Stimulated activated CD4-positive, alpha-beta T cell treated with anti-CD3 and anti-CD28 coated beads, TNF-alpha, amount 100 ng/mL, for 1 hour (primary cell): ENCODE measurements at places on chromosomes 5 and 9.

DNA sequence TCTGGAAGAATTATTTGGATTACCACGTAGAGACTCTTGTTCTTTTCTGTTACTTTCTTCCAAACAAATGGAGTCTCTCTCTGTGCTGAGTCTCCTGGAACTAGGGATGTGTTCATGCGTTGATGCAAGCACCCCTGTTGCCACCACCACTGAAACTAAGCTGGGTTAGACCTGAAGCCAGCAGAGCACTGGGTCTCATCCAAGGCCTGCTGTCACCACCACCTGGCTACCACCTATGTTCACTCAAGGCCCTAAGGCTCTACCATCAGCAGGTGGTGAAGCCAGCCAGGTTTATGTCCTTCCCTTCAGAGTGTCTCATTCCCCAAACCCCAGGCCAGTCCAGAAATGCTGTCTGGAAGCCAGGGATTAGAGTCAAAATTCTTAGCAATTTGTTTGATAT, 13.3 kb downstream of the RIC1 start:
- no peak for DNase-seq

GRCh38 chr9:137785704-137786161, 91.8 kb upstream of the CACNA1B start:
- no peak for DNase-seq

- DNase-seq, result no peak
Measured at GRCh38 chr5:138336952-138337684, 948 bp upstream of the FAM53C start.

GRCh38 chr5:34736445-34737115, 80.5 kb downstream of the RAI14 start:
- no peak for DNase-seq

GRCh38 chr9:114231719-114232449, 76.5 kb downstream of the COL27A1 start:
- DNase-seq, result no peak

DNA sequence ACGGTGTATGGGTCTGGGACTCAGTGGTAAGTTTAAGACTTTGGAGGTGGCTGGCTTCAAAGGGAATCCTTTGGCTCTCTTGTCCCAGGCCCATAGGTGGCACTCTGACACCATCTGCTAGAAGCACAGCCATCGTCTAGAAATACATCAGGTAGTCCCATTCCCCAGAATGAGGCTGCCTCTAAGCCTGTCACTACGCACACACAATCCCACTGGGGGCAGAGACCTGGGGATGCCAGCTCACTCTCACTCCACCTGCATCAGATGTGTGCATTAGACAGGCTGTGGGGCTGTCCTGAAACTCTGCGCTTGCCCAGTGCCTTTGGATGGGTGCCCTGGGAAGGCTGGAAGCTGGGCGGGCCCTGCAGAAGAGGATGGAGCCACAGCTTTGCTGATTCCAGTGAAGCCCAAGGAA, 127.5 kb upstream of the PANK3 start:
- DNase-seq, result no peak

DNA sequence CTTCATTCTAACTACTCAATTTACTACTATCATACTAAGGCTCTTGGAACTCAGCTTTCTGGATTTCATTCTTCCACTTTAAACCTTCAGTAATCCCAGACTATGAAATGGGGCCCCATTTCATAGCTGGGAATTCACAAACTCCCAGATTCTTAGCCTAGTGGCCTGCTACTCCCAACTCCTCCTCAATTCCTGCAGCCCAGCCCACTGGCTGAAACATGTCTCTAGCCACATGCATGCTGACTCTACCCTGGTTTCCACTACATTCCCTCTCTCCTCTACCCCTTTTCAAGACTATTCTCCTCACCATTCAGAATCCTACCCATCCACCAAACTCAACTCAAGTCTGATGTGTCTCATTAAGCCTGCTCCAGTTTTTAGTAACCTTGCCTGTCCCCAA, 370.6 kb downstream of the BNC2 start:
- DNase-seq, result no peak

DNA sequence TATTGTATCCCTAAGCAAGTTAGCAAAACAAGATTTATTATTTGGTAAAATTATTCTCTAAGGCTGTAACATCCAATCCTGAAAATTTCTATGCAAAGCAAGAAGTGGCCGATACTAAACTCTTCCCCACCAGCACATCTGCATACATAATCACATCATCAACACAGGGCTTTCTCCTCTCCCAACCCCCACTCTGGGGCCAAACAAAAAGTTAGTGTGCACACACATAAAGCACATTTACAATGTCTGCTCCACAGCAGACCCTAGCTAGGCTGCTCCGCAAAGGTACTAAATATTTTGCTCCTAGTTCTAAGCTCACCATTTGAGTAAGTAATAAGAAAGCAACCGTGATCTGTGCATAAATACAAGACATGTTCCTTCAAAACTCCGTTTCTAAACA, 3.6 kb downstream of the RNF130 start:
- DNase-seq, result no peak

- no peak for DNase-seq
Measured at GRCh38 chr9:94256007-94256406, 3.1 kb upstream of the ZNF169 start.

DNA sequence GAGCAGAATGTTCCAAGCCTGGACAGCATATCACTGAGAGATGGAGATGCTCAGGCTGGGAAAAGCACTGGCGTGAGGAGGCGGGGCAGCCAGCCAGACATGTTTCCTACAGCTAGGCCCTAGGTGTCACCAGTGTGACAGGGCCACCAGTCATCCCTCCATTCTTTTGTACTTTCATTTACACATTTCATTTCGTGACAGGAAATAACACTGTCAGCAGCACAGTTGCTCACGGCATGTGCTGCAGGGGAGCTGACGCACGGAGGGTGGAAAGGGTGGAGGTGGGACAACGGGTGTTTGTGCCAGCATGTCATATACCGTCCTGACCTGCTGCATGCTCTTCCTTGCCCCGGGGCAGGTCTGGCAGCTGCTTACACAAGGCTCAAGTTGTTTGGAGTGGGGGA, 14.8 kb upstream of the CEMIP2 start:
- DNase-seq, result peak; percentile 64

DNA sequence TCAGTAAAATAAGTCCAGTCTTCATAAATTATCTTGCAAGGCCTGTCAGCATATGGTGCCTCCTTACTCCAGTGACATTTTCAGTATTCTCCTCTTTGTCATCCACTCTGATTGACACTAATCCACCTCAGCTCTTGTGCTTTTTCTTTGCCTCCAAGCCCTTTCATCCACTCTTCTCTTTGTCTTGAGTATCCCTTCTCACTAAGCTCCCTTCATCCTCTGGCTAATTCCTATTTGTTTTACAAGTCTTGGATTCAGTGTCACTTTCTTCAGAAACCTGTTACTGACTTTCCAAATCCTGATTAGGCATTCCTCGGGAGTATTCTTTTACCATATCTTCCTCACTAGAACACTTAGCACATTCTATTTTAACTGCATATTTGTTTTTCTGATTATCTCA, 100.6 kb upstream of the VCAN start:
- no peak for DNase-seq

DNA sequence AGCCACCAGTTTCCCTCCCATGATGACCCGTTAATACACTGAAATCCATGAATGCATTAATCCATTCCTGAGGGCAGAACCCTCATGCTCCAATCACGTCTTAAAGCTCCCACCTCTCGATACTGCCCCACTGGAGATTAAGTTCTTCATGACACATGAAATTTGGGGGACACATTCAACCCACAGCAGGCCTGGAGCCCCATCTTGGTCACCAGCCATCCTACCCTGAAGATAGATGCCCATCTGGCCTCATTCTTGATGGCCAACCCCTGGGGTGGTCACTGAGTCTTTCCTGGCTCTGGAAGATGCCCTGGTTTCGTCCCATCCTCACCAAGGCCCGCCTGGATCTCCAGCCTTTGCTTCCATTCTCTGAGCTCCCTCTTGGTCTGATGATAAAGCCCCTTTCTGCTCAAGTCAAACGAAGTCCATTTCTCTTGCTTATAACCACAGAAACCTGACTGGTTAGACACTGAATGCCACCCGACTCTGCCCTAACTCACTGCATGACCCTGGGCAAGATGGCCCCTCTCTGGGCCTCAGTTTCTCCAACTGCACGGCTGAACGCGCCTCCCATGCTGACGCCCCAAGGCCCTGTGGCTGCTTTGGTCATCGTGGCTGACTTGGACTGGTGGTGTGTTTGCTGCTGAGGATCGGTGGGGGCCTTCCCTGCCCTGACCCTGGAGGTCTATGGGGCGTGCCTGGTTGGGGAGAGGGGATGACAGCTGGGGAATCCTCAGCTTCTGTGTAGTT, 138.4 kb upstream of the IER5L start:
- no peak for DNase-seq

DNA sequence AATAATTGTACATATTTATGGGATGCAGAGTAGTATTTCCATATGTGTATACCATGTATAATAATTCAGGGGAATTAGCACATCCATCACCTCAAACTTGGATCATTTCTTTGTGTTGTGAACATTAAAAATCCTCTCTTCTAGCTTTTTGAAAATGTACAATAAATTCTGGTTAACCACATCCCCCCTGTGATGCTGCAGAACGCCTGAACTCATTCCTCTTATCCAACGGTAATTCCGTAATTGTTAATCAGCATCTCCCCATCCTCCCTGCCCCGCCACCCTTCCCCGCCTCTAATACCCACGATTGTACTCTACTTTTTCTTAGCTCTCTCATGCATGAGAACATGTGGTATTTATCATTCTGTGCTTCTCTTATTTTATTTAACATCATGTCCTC, 127.7 kb upstream of the ANKRD55 start:
- no peak for DNase-seq

DNA sequence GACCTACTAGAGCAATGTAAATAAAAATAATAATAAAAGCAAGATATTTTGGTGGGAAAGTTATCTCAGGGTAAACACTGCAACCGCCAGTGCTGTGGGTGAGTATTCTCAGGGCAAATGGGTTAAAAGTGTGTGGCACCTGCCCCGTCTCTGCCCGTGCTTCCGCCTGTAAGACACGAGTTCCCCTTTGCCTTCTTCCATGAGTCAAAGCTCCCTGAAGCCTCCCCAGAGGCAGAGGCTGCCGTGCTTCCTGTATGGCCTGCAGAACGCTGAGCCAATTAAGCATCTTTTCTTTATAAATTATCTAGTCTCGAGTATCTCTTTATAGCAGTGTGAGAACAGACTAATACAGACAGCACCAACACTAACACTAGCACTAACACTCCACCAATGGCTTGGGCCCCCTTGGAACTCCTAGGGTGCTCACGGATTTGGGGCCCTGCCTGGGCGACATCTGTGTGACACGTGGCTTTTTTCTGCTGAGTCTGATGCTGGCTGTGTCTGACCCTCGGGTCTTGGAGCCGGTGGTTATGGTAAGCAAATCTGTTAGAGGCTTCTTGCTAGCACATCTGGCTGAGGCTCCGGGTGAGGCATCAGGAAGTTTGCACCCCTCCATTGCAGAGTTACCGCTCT, 10.6 kb downstream of the PLEKHG4B start:
- no peak for DNase-seq

GRCh38 chr9:23682891-23683431, 143.1 kb downstream of the ELAVL2 start:
- no peak for DNase-seq

DNA sequence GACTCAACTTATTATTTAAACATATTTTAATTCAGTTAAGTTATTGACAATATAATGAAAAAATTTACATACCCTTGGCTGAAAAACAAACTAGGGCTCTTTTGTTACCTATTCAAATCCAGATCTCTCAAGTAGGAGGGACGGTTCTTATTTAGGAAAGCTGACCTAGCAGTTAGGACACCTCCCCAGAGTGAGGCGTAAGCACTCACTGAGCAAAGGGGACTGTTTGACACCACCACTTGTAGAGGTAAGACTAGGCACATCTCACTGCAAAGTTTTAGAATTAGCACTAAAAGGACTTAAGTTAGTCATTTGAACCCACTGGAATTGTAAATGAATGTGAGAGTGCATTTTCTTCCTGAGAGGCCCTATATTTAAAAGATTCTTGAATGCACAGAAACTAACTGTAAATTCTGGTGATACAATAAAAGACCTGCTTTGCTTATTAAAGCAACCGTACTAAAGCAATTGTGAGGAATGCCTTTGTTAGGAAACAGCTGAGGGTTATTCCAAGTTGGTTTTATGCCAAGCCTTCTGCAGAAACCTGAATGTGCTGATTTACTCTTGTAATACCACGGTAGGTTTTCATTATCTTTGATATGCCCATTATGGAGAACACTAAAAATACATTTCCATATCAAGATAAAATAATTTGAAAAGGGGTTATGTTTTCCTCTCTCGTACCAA, 16.2 kb downstream of the HACD4 start:
- no peak for DNase-seq

DNA sequence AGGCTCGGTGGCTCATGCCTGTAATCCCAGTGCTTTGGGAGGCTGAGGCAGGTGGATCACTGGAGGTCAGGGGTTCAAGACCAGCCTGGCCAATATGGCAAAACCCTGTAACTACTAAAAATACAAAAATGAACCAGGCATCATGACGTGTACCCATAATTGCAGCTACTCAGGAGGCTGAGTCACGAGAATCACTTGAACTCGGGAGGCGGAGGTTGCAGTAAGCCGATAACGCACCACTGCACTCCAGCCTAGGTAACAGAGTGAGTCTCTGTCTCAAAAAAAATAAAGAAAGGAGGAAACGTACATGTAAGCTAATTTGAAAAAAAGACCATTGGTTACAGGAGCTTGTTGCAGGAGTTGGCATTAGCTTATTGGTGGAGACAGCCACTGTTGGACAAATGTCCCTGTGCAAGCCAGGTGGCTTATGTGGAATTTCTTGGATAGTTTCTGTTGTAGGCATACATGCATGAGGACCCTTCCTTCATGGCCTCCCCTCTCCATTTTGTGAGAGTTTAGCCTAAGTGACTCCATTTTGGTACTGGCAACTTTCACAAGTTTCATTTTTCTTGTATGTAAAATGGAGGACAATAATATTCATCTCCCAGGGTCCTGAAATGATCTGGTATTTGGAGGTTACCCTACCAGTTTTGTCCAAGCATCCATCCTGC, 16.8 kb upstream of the RAB14 start:
- no peak for DNase-seq

DNA sequence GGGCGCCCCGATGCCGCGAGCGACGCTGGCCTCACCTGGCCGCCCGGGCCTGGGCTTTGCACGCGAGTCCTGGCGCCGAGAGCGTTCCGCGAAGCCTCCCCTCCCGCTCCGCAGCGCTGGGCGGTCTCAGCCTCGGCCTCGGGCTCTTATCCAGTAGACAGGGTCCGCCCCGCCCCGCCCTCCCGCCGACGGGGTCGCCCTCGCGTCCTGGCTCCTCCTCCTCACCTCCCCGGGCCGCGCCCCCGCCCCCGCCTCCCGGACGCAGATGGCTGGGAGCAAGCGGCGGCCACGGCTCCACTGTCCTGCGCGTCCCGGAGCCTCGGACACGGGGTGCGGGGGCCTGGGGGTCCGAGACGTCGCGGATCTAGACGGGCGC, at the start of gene SLC6A3:
Gene SLC6A3 (minus strand): TSS at position 128 of the 376 bp plus-strand sequence. CDS start 2,243 bp downstream, outside the sequence.
- DNase-seq, result no peak

GRCh38 chr9:112377087-112377486, 2.8 kb upstream of the HSDL2 start:
- DNase-seq, result no peak

GRCh38 chr5:129410488-129410887, 49.6 kb upstream of the ADAMTS19 start:
- no peak for DNase-seq
